ENCODE measurements at places on chromosomes 3 and 15. TPM values are rescaled to one million over a fixed set of nuclear protein-coding genes. Genes with fewer than 3 reads are reported as not detected.

DNA sequence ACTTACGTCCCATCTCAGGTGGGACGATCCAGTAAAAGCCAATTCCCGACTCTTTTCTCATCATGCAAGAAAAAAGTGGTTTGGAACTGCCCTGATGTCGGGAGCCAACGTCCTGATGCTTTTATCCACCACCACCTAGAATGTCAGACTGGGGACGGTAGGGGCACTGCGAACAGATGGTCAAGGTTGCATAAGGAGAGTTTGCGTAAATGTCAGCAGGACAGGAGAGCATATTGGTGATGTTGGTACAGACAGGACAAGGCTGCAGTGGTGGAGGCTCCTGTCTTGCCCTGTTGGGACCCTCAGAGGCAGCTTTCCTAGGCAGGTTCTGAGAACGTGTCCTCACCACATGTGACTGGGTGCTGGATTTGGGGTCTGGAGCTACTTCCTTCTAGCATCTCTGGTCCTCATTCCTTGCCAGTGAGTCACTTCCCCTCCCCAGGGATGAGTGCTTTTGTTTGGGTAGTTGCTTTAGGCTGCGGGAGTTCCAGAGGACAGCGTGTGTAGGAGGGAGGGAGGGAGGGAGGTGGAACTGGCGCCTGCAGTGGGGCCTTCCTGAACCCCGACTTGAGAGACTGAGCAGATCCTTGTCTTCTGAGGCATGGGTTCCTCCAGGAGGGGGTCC, 21.0 kb downstream of the THSD4 start:
- no peak overlapping the region for H3K27ac ChIP-seq
- H3K27me3 ChIP-seq, result peaks cover 10% of the 10 kb centered on the region
- no peaks in the 10 kb centered on the region for H3K36me3 ChIP-seq
- H3K4me1 ChIP-seq, result no peaks in the 10 kb centered on the region

The GRIP2 gene
- total RNA-seq, result not detected

The MAGEL2 gene
- not detected for total RNA-seq

DNA sequence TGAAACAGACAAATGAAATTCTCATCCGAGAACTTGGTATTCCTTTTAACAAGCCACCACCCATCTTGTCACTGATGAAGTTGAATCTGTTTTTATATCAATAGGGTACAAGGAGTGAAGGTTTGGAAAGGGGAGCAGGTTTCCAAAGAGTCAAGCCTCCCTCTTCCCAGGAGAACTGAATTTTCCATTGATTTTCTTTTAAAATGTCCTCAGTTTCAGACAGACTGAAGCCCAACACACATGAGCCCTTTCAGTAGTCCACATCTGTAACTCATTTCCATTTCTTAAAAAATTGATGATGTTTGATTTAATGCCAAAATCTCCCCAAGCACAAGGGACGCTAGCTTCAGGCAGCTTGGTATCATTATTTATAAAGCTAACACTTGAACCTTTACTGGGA, 187.7 kb downstream of the FOXB1 start:
- H3K27me3 ChIP-seq, result peaks cover 26% of the 10 kb centered on the region
- no peaks in the 10 kb centered on the region for H3K4me1 ChIP-seq
- H3K36me3 ChIP-seq, result no peaks in the 10 kb centered on the region
- DNase-seq, result no peak
- H3K27ac ChIP-seq, result no peak overlapping the region
- H3K4me3 ChIP-seq, result no peak overlapping the region

DNA sequence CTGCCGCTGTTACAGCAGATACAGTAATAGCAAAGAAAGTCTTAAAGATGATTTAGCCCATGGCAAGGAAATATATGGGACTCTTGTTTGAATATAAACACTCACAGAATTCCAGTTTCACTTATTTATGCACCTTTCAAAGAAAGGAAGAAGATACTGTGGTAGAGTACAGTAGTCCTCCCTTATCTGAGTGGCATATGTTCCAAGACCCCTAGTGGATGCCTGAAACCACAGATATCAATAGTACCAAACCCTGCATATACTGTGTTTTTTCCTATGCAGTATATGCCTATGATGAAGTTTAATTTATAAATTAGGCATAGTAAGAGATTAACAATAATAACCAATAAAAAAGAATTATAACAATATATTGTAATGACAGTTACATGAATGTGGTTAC, 8.2 kb downstream of the MAP2K1 start:
- no peak for DNase-seq
- no peaks in the 10 kb centered on the region for H3K27me3 ChIP-seq
- no peak overlapping the region for H3K4me3 ChIP-seq
- no peak overlapping the region for H3K27ac ChIP-seq
- peaks cover 26% of the 10 kb centered on the region for H3K36me3 ChIP-seq
- peaks cover 74% of the 10 kb centered on the region for H3K4me1 ChIP-seq

DNA sequence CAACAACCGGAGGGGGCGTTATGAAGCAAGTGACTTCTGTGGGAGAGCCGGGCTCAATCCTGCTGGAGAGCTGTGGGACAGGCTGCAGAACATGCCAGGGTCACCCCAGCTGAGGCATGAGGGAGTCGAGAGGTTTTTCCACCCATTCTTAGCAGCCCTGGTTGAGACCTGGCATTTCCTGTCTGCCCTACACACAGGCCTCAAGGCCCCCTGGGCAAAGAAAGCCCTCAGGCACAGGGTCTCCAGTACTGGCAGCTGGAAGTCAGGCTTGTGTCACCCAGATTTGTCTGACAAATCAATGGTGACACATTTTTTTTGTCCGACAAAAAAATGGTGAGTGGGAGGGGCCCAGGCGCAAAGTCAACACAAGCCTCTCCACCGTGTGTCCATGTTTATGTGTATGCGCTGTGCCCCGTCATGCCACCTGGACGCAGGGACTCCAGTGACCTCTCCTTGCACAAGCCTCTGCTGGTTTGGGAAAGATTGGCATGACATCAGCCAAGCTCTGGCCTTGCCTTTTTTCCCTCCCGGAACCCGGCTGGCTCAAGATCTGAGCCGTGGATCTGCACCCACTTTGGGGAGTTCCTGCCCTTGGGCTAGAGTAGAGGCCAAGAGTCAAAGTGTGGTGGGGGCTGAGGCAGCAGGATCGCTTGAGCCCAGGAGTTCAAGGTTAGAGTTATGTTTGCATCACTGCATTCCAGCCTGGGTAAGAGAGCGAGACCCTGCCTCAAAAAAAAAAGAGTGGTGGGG, 20.8 kb upstream of the ALAS1 start:
- H3K4me3 ChIP-seq, result no peak overlapping the region
- H3K36me3 ChIP-seq, result no peaks in the 10 kb centered on the region
- no peaks in the 10 kb centered on the region for H3K27me3 ChIP-seq
- H3K4me1 ChIP-seq, result no peaks in the 10 kb centered on the region
- H3K27ac ChIP-seq, result no peak overlapping the region

DNA sequence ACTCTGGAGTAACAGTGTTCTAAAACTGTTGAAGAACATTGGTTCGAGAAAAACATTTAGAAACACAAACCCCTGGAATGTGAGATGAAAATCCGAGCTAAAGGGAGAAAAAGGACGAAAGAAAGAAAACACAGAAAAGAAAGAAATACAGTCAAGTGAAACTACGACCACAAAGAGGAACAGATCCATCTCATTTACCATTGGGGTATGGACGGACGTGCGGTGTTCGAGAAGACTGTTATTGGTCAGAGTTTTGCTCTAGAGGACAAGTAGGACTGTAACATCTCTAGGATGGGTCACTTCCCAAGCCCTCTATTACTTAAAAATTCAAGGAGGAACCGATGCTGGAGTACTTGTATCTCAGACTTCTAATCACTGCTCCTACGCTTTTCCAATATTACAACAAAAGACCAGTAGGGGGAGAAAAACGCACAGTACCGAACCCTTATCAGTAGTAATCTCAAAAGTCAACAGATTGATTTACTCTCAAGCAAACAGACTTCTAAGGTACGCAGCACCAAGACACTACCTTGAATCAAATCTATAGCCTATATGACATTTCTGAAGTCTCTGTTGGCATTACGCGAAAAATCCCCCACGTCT, 1.1 kb upstream of the PIK3CA start:
- H3K4me1 ChIP-seq, result peaks cover 27% of the 10 kb centered on the region
- no peak overlapping the region for H3K27ac ChIP-seq
- DNase-seq, result no peak
- no peaks in the 10 kb centered on the region for H3K27me3 ChIP-seq
- no peak overlapping the region for H3K4me3 ChIP-seq

The SPATA12 gene
- total RNA-seq, result not detected

The SLC27A2 gene
- total RNA-seq, result 25.2 TPM

The GOLGA6L7 gene
- not detected for total RNA-seq

The CMTM8 gene
- total RNA-seq, result 16.0 TPM

DNA sequence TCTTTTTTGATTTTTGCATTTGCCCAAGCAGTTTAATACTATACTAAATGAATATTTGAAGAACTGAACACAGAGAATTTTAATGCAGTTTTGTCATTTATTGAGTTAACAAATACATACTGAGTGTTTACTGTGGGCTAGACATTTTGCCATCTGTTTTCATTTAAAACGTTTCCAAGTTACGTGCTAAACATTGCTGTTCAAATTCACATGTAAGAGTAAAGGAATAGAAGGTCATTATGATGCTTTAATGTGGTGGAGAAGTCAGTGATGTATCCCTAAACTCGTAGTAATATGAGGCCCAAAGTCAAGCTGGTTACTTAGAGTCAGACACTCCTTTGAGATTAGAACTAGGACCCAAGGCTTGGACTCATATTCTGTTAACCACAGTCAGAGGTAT, 49.4 kb downstream of the CRYBG3 start:
- no peaks in the 10 kb centered on the region for H3K27me3 ChIP-seq
- H3K4me1 ChIP-seq, result peaks cover 19% of the 10 kb centered on the region
- no peaks in the 10 kb centered on the region for H3K36me3 ChIP-seq
- DNase-seq, result no peak
- H3K4me3 ChIP-seq, result no peak overlapping the region

GRCh38 chr3:156389449-156389950, 165.4 kb downstream of the SSR3 start:
- peaks cover 3% of the 10 kb centered on the region for H3K27me3 ChIP-seq
- no peak overlapping the region for H3K4me3 ChIP-seq
- no peaks in the 10 kb centered on the region for H3K36me3 ChIP-seq

DNA sequence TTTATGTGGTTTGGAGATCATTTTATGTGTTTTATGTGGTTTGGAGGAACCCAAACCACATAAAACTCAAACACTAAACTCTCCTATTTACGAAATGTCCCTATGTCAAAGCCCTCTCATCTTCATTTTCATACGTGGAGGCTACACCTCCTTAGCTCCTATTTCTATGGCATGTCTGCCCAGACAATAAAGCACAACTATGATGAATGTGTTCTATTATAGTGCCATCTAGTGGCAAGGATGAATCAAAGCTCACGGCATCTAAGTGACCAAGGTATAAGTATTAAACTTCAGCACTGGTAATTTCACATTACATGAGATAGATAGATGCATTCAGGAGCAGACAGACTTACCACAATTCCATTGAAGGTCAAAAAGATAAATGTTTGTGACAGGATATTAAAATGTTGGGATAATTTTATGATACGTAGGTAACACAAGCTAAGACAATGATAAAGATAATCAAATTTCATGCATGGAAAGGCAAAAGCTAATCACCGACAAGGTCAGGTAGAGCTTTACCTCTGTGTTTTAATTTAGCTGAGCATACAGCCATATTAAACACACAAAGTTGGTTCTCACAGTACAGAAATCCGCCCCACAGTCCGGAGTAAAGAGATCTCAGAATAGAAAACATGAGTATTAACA, 130.6 kb upstream of the FHIT start:
- H3K36me3 ChIP-seq, result no peaks in the 10 kb centered on the region
- no peak overlapping the region for H3K4me3 ChIP-seq
- DNase-seq, result no peak
- peaks cover 18% of the 10 kb centered on the region for H3K27me3 ChIP-seq
- no peak overlapping the region for H3K27ac ChIP-seq

The NANOGP8 gene
- total RNA-seq, result not detected

DNA sequence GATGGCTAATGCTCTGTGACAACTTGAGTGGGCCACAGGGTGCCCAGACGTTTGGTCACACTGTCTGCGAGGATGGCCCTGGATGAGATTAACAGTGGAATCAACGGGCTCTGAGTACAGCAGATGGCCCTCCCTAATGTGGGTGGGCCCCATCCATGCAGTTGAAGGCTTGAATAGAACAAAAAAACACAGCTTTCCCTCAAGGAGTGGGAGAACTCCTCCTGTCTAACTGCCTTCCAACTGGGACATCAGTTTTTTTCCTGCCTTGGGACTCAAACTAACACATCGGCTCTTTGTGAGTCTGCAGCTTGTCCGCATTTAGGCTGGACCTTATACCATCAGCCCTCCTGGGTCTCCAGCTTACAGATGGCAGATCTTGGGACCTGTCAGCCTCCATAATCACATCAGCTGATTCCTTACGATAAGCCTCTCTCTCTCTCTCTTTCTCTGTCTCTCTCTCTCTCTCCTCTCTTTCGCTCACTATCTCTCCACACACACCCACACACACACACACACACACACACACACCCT, 20.8 kb downstream of the FAM174B start:
- no peak for DNase-seq
- no peak overlapping the region for H3K4me3 ChIP-seq
- peaks cover 4% of the 10 kb centered on the region for H3K36me3 ChIP-seq

The HRH1 gene
- 0.07 TPM for total RNA-seq

The ABHD17C gene
- 7.3 TPM for total RNA-seq

DNA sequence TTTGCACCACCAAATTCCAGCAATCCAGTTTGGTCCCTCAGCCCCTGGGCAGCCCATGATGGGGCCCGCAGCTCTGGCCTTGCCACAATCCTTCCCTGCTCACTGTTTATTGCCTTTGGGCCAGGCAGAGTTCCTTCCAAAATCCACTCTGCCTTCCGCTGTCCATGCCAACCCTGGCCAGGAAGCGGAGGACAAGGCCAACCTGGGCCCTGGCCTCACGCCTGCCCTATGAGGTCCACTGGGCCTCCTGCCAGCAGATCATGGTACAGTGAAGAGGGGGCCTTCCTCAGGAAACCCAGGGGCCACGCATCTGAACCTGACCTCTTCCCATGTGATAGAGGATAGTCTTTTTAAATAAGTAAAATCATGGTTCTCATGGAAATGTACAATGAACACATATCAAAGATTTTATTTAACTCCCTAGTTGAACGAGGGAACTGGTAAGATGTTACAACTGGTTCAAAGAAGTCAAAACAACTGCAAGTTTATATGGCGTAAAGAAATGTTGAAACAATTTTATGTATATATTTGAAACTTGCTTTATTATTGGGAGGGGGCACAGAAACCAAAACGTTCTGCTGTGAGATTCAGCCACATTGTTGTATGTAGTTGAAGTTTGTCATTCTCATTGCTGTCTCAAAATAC, 95.8 kb upstream of the TNFAIP8L3 start:
- H3K27ac ChIP-seq, result no peak overlapping the region
- no peaks in the 10 kb centered on the region for H3K4me1 ChIP-seq
- peaks cover 18% of the 10 kb centered on the region for H3K27me3 ChIP-seq
- H3K36me3 ChIP-seq, result no peaks in the 10 kb centered on the region

DNA sequence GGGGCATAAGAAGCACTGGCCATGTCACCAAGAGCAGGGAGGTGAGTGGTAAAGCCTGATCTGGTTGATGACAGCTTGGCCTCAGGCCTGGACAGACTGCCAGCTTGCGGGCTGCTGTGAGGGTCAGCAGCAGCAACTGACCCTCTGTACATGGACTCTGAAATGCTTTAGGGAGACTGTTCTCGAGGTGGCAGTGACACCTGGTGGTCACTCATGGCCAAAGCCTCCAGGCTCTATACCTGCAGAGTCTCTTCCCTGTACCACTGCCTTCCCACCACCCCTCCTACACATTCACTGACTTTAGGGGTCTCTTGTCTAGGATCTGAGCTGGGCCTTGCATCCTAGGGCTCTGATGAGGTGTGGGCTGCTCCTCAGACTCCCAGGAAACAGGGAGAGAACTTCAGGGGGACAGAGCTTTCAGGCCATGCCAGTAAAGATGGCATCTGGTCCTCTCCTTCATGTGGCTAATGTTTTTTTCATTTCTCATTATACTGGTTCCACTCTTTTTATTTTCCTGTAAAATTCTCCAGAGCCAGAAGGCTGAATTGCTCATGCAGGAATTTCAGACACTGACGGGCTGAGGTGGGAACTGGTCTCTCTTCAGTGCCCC, 17.2 kb upstream of the TIMP4 start:
- no peak overlapping the region for H3K4me3 ChIP-seq
- peaks cover 1% of the 10 kb centered on the region for H3K27me3 ChIP-seq
- DNase-seq, result peak; percentile 62
- H3K27ac ChIP-seq, result no peak overlapping the region
- peaks cover 3% of the 10 kb centered on the region for H3K36me3 ChIP-seq

Data from activated naive CD4-positive, alpha-beta T cell treated with anti-CD3 and anti-CD28 coated beads for 36 hours (primary cell).